ENCODE measurements at places on chromosomes 3 and 15.

GRCh38 chr3:119468041-119468440 is 722 bp upstream of the POGLUT1 start:
- DNase-seq: no peak

GRCh38 chr3:72997421-72997961 is 880 bp downstream of the PPP4R2 start:
- DNase-seq: no peak

DNA sequence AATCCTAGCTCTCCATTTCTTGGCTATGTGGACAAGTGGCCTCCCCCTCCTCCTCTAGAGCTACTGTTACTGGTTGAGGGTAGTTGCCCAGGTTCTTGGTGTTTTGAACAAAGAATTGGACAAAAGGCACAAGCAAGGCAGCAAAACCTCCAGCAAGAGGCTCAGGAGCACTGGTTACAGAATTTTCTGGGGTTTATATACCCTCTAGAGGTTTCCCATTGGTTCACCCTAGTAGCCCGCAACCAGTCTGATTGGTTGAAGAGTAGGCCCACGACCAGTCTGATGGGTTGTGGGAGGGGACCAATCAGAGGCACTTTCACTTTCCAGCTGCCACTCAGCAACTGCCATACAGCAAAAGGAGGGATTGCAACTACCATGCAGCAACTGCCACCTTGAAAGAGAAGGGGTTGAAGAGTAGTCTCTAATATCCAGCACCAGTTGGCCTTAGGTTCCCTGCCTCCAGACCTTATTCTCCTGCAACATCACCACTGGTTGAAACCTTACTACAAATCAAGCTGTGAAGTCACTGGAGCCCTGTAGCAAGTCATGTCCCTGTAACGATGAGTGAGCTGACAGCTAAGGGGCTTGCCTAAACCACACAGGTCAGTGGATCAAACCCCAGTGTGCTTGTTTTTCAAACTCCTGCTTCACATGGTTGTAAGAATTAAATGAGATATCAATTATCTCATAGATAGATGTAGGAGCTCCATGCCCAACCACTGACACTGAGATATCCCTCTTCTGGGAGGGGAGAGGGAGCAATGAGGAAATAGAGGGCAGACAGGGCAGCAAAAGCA is 2.9 kb upstream of the C15orf39 start:
- no peak for DNase-seq

DNA sequence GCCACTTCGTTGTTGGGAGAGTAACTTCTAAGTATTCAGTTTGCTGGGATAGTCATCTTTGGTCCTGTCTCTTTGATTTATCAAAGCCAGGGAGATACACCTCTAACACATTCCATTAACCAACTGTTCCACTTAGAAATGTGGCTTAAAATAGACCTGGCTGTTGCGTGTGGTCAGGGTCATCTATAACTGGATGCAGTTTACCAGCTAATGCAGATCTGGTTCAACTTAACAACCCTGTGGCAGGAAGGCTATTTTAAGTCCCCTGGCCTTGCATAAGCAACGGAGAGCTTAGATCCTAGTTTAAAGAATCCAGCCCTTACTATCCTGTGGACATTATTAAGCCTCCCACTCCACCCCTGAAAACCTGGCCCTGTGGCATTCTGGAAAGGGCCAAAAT is 28.1 kb upstream of the CAPN3 start:
- DNase-seq: no peak
